ENCODE measurements at places on chromosomes 6 and 20.

GRCh38 chr6:134744301-134744700, 205.6 kb downstream of the ALDH8A1 start:
- DNase-seq, result no peak

- no peak for DNase-seq
These were observed 35.8 kb upstream of the KIF16B start for GRCh38 chr20:16609066-16609465.

GRCh38 chr20:63178446-63178820, 37.5 kb downstream of the YTHDF1 start:
- no peak for DNase-seq

- no peak for DNase-seq
These were observed 43.8 kb upstream of the LAMA4 start for GRCh38 chr6:112298021-112298745.

GRCh38 chr6:137830511-137830911, 36.5 kb upstream of the TNFAIP3 start:
- DNase-seq, result no peak

- no peak for DNase-seq
These were observed 57.5 kb downstream of the CYB5R4 start for GRCh38 chr6:83917001-83917400.

DNA sequence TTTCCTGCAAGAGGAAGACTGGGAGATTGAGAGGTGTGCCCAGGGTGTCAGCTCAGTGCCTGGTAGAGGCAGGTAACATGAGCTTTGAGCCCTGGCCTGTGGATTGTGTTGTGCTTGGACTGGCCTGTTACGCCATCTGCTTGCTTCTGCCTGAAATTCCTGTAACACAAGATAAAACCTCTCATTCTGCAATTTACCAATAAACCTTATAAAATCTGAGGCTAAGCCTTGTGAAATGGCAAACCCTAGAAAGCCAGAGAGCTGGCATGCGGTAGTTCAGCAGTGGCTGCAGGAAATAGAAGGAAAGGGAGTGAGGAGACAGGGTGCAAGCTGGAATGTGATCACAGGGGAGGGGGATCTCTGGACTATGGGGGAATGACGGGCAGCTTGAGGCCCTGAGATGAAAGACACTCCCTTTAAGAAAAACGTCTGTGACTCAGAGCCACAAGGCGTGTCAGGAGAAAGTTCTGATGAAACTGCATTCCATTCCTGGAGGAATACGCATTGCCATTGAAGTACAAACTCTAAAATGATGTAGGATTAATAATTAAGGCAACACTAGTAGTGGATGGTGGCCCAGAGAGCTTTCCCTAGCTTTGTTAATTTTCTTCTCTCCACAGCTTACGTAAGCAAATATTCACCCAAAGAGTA, 26.3 kb upstream of the TFAP2A start:
- no peak for DNase-seq

DNA sequence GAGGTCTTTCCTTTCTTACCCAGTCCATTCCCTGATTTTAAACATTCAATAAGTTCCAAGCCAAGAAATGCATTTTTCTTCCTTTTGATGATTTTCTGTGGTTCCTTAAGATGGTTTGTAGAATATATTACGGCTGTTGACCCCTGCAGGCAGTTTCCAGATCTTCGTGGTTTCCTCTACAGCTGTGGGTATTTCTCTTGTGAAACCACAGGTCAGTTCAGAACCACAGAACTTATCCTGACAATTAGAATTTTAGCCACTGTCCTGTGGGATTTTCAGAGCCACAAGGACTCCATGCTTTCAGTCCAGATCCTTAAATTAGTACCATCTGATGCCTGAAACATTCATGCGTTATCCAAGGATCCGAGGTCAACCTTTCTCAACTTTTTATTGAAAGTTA, 29.7 kb upstream of the EXOC2 start:
- DNase-seq, result no peak

DNA sequence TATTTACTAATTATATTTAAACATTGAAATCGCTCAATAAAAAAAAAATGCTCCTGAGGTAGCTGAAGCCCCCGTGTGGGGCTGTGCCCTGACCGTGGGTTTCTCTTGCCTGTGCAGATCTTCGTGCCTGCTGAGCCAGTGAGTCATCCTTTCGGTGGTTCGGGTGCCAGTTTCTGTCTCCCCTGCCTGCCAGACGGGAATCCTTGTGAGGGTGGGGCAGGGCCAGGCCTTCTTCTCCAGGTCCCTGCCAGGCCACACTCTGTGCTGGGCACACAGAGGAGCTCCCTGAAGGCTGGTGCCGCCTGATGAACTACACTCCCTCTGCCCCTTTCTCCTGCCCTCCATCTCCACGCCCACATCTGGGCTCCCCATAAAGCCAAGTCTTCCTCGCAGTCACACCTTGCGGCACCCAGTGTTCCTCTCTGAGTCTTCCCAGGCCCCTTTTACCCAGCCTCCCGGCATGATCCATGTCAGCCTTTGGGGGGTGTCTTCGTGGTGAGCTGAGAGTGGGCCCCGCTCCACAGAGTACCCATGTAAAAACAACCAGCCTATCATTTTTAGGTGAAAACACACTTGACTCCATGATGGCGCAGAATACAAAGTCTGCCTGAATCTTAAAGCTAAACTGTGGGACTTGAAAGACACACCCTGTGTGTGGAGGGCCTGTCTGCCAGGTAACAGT, 19.3 kb downstream of the FGD2 start:
- DNase-seq, result no peak

GRCh38 chr6:18211338-18211737, 53.0 kb downstream of the DEK start:
- DNase-seq, result no peak
